ENCODE measurements at places on chromosomes 6 and 20. TPM values are rescaled to one million over a fixed set of nuclear protein-coding genes. Genes with fewer than 3 reads are reported as not detected.

The KIAA0408 gene
- total RNA-seq = not detected

The DPPA5 gene
- not detected for total RNA-seq

The TAGAP gene
- 0.07 TPM for total RNA-seq

The PHACTR1 gene
- total RNA-seq = 1.9 TPM

The AAR2 gene
- total RNA-seq = 20.1 TPM

The CDH4 gene
- total RNA-seq = 11.2 TPM

The SIRPB1 gene
- total RNA-seq = 1.1 TPM

The LYRM4 gene
- 35.1 TPM for total RNA-seq

The CLDN20 gene
- not detected for total RNA-seq

The ADGRB3 gene
- total RNA-seq = not detected

The PPP1R16B gene
- total RNA-seq = not detected

The VEGFA gene
- total RNA-seq = 89.7 TPM

The SCRT2 gene
- not detected for total RNA-seq

The PDE7B gene
- total RNA-seq = not detected

The TPBG gene
- 46.7 TPM for total RNA-seq

The MACROD2 gene
- total RNA-seq = 0.68 TPM

The KIF6 gene
- 0.14 TPM for total RNA-seq

The TP53TG5 gene
- not detected for total RNA-seq

The OR14J1 gene
- total RNA-seq = not detected

The AIF1 gene
- total RNA-seq = not detected

The TSPO2 gene
- not detected for total RNA-seq

The BMP6 gene
- total RNA-seq = 2.3 TPM

The PCSK2 gene
- total RNA-seq = not detected

The ECT2L gene
- total RNA-seq = not detected

The ARFGEF3 gene
- 0.04 TPM for total RNA-seq

The TFAP2D gene
- not detected for total RNA-seq

The SLC16A10 gene
- total RNA-seq = 0.14 TPM

The LY6G6C gene
- not detected for total RNA-seq

The HSPA1L gene
- 0.46 TPM for total RNA-seq

The SLC12A5 gene
- total RNA-seq = 3.2 TPM

The FAM83D gene
- 51.8 TPM for total RNA-seq

The OVOL2 gene
- total RNA-seq = 8.9 TPM

The FERMT1 gene
- 276 TPM for total RNA-seq

The CAPN11 gene
- not detected for total RNA-seq

The KIAA1755 gene
- total RNA-seq = 0.10 TPM

The SLC26A8 gene
- total RNA-seq = not detected

The OR12D3 gene
- total RNA-seq = not detected

The SMLR1 gene
- total RNA-seq = not detected

The BPIFA1 gene
- not detected for total RNA-seq

The ADTRP gene
- total RNA-seq = 3.1 TPM

The TRDN gene
- total RNA-seq = not detected

The GSTA2 gene
- total RNA-seq = not detected

The TFAP2C gene
- 16.3 TPM for total RNA-seq

The TRMT6 gene
- 22.0 TPM for total RNA-seq

The MRAP2 gene
- 2.9 TPM for total RNA-seq

The SLC22A7 gene
- not detected for total RNA-seq

The LBP gene
- not detected for total RNA-seq

The RSPO4 gene
- not detected for total RNA-seq

The CNPY3 gene
- total RNA-seq = 34.5 TPM

The WRNIP1 gene
- total RNA-seq = 56.7 TPM

The ABT1 gene
- total RNA-seq = 22.2 TPM

The GPLD1 gene
- total RNA-seq = 0.03 TPM

The GRIK2 gene
- not detected for total RNA-seq

The ELOVL5 gene
- 91.9 TPM for total RNA-seq

The GPRC6A gene
- not detected for total RNA-seq

The DLL1 gene
- 18.8 TPM for total RNA-seq

The PPP1R14C gene
- 32.5 TPM for total RNA-seq

Data from foreskin keratinocyte (primary cell).